ENCODE measurements at places on chromosomes 5 and 9.

DNA sequence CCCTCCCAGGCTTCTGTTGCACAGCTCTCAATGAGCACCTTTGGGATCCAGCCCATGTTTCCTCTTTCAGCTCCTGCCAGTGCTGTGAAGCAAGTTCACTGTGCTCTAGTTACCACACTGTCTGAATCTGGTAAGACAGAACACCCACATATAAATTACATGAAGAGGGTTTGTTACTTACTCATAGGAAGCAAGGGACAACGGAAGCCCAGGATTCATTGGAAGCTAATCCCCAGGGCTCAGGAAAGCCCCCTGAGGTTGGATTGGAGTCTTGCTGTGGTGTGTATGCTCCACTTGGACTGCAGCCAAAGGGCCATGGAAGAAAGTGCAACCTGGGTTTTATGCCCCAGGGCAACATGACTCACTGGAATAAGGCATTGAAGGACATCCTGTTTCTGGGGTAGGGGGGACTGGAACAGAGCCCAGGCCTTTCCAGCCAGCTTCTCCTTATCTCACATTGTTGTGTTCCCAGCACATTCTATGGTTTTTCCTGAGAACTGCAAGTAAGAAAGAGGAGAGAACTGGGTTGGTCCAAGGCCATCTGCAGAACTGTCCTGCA, 15.6 kb upstream of the CLK4 start:
- no peak for DNase-seq

- DNase-seq = no peak
Observed at GRCh38 chr9:26893030-26893676, 551 bp upstream of the CAAP1 start.

DNA sequence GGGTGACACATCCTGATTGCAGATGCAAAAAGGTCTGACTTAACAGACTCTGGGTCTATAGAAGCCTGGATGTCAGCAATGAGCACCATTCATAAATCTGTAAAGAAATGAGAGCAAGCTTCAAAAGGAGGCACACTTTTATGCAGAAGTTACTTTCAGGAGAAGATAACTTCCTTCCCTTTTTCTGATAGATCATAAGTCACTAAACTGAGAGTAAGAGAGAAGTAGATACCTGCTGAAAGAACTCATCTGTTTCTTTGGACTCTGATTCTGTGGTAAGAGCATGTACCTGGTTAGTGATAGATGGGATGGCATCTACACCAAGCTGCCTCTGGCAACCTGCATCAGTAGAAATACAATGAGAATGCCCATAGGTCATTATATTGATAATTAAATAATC, 525.6 kb downstream of the CETN3 start:
- no peak for DNase-seq

DNA sequence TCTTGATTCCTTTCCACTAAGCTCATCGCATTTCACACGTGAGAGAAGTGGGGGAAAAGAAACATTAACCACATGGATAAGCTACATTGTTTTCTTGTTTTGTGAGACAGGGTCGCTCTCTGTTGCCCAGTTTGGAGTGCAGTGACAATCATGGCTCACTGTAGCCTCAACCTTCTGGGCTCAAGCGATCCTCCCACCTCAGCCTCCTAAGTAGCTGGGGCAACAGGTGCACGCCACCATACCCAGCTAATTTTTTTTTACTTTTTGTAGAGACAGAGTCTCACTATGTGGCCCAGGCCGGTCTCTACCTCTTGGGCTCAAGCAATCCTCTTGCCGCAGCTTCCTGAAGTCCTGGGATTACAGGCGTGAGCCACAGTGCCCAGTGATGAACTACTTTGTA, 2.8 kb downstream of the OTULIN start:
- no peak for DNase-seq

- no peak for DNase-seq
Observed at GRCh38 chr9:36855448-36856315, 178.4 kb downstream of the PAX5 start.

DNA sequence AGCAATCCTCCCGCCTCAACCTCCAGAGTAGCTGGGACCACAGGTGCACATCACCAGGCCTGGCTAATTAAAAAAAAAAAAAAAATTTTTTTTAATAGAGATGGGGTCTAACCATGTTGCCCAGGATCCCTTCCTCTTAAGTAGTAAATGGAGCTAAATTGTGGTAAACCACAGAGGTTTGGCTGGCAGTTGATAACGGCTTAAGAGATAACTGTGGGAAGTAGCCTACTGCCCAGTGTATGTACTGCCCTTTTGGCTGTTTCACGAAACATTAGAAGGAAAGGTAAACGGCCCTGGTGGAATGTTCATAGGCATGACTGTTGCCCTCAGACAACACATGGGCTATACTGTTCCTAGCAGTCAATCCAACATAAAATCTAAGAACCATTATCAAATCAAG, 44.4 kb downstream of the HMGCR start:
- no peak for DNase-seq

GRCh38 chr9:21856301-21857094, 54.1 kb downstream of the MTAP start:
- DNase-seq = no peak

DNA sequence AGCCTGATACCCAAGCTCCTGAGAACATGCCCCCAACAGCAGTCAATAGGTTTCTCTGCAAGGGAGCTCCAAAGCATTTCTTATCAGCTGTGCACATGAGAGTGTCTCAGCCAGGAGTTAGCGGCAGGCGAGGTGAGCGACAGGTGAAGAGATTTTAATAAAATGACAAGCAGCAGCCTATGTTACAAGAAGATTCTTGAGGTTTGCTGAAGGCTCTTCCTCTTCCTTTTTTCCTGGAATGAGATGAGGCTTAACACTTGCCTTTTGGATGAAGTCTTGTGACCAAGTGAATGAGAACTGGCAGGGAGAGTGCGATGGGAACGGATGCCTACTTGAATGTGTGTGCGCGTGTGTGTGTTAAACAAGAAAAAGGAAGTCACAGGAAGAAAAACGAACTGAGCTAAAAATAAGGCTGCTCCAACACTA, 76.1 kb downstream of the SHB start:
- DNase-seq = no peak

GRCh38 chr5:66113160-66113559, 30.9 kb upstream of the SREK1 start:
- DNase-seq = no peak

- no peak for DNase-seq
Observed at GRCh38 chr5:141757402-141757801, 75.4 kb upstream of the ARAP3 start.

DNA sequence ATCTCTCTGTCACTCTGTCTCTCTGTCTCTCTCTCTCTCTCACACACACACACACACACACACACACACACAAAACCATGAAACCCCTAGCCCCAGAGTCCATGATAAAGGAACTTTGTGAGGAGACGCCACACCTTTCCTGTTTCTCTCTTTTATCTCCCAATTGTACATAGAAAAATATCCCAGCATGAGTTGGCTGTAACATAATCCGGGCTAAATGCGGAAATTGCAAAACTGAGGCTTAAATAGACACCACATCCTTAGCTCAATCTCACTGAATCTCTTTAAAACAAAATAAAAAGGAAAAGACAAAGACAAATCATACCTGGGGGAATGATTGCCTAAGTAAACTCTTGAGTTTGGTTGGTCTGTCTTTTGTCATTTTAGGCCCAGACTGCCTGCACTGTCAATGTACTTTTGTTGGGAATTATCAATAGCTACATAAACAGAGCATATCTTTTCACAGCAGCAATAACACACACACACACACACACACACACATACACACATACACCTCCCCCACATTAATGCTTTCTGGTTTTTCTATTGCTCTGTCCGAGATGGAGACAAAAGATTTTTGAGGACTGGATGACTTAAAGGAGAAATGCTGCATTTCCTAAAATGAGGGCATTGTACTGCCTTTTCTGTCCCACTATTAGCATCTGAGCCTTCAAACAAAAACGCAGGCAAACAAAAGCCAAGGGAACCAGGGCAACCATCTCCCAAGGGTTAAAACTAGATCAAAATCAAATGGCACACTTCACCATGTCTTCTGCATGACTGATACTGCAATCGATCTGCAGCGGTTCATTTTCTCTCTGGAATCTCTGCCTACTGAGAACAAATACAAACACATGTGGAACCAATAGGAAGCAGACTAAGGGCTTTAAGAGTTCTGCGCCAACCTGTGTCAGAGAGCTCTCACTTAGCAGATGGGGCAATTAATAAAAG, 321.5 kb downstream of the NFIB start:
- no peak for DNase-seq

DNA sequence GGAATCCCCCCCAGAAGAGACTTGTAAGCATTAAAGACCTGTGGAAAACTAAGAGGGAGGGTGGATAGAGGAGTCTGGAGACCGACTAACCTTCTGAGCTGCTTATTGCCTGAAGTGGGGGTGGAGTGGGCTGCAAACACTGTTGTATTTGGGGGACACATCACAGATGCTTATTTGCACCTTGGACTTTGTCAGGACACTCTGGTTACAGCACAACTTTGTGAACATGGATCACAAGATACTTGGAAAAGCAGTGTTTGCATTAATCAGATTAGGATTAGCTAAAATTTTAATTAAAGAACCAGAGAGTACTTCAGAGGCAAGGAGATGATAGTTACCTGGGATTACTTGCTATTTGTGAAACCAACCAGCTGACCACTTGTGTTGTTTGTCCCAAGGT, 30.9 kb downstream of the TMC1 start:
- no peak for DNase-seq

DNA sequence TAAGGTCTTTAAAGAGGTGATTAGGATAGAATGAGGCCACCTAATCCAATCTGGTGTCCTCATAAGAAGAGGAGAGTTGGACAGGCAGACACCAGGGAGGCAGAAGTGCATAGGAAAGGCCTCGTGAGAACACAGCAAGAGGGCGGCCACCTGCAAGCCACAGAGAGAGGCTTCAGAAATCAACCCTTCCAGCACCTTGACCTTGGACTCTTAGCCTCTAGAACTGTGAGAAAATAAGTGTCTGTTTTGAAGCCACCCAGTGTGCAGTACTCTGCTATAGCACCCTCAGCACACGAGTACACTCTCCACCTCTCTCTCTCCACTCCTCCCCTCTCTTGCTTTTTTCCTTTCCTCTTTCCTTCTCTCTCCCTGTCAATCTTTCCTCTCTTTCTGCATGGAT, 26.8 kb downstream of the NIPAL4 start:
- DNase-seq = no peak

DNA sequence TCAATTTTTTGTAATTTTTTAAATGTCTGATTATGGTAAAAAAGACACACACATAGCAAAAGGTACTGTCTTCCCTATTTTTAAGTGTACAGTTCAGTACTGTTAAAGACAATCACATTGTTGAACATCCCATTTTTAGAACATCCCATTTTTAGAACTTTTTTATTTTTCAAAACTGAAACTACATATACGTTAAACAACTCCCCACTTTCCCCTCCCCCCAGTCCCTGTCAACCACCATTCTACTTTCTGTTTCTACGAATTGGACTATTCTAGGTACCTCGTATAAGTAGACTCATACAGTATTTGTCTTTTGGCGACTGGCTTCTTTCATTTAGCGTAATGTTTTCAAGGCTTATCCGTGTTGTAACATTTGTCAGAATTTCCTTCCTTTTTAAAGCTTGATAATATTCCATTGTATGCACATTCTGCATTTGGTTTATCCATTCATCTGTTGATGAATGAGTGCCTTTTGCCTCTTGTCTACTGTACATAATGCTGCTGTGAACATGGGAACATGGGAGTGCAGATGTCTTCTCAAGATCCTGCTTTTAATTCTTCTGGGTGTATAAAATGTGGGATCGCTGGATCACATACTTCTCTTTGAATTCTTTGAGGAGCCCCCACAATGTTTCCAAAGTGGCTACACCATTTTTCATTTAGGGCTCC, 154.0 kb downstream of the PIK3R1 start:
- DNase-seq = peak; percentile 31

GRCh38 chr9:121637713-121638220, 13.7 kb upstream of the DAB2IP start:
- DNase-seq = no peak

- DNase-seq = no peak
Observed at GRCh38 chr9:77215874-77216273, 38.5 kb downstream of the VPS13A start.

GRCh38 chr5:180007582-180007981, 64.0 kb downstream of the RNF130 start:
- no peak for DNase-seq

DNA sequence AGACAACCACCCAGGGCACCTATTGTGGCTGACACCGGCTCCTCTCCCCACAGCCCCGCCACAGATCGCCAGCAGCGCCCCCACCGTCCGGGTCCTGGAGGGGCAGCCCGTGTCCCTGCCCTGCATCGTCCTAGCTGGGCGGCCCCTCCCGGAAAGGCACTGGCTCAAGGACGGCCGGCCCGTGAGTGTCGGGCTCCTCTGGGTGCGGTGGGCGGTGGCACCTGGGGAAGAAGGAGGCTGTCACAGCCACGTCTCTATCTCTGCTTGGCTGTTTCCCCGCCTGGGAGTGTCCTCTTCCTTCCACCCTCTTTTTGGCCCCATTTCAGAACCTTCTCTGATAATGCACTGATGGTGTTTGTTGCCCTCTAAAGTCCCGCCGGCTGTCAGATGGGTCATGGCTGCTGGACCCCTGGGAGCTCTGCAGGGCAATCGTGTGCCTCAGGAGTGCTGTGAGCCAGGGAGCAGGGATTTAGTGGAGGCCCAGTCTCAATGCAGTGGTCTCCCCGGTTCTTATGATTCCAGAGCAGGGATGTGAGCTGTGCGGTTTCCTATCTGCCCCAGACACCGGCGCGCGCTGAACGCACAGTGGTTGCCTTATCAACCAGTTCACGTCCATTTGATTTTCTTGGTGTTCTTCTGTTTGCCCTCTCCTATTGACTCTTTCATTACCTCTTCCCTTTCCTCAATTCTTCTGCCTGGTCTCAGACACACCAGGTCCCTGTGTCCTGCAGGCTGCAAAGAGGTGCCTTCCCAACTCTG, 55.3 kb downstream of the HMCN2 start:
- DNase-seq = no peak

- DNase-seq = no peak
Observed at GRCh38 chr5:52455920-52456319, 331.8 kb upstream of the ITGA1 start.

DNA sequence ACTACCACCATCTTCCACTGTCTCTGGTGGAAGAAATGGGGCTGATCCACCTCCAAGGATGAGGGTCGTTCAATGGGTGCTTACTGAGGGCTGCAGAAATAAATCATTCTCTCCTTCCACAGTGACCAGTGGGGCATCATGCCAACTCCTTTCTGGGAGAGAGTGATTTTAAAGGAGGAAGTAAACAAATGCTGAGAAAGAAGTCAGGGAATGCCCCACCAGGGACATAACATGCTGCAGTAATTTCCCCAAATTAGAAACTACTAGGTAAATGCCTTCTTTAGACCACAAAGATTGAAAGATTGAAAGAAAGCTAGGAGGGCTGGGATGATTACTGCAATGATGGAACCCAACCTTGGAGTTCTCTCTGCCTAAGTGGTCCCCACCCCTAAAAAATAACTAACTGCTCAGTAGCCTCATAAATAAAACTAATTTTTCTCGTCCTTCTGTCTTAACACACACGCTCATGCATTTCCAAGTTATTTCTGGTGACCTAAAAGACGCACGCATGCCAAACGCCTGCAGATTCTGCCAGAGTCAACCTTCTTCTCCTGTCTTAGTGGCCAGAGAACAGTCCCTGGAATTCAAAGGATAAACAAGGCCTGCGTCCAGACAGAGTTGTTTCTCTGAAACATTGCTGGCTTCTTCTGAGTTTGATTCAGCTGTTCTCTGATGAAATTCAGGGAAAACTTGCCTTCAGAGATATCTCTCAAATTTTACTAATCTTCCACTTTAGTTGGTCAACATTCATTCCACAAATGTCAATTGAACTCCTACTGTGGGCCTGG, 250.0 kb downstream of the NR3C1 start:
- DNase-seq = no peak

Data from stimulated activated naive CD4-positive, alpha-beta T cell treated with Interleukin-2 at 50 U/mL for 16 hours (primary cell).